Stimulated activated CD8-positive, alpha-beta memory T cell treated with anti-CD3 and anti-CD28 coated beads, Interleukin-2, amount 100 ng/mL, for 1 hour (primary cell): ENCODE measurements at places on chromosomes 12 and 14.

DNA sequence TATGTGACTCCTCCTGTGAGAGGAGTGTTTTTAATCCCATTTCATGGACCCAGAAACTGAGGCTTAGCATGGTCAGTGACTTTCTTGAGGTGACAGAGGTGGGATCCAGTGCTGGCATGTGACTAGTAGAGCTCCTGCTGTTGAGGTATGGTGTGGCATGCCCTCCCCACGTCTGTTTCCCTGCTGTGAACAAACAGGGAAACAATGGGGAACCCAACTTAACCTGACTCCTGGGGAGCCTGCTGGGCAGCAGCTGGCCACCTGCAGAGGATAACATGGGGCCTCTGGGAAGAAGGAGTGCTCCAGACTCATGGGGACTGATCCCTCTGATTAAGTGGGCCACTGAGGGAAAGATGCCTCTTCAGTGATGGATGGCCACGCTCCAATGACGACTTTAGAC, 114.0 kb downstream of the BEGAIN start:
- DNase-seq, result no peak

DNA sequence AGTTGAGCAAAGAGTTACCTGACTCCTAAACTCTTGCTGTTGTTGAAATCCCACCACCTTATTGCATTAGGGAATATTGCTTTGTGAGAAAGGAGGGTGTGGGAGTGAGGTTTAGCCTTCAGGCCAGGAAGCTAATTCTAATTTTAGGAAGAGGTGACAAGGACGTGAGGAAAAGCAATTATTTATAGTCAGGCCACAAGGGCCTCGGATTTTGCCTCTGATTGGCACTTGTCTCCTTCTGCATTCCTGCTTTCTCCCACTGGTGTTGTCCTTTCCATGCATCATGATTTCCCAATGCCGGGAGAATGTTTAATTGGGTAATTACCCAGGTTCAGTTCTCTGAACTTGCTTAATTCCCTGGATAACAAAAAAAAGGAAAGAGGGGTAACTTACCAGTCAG, 37.9 kb upstream of the SLC38A2 start:
- no peak for DNase-seq

DNA sequence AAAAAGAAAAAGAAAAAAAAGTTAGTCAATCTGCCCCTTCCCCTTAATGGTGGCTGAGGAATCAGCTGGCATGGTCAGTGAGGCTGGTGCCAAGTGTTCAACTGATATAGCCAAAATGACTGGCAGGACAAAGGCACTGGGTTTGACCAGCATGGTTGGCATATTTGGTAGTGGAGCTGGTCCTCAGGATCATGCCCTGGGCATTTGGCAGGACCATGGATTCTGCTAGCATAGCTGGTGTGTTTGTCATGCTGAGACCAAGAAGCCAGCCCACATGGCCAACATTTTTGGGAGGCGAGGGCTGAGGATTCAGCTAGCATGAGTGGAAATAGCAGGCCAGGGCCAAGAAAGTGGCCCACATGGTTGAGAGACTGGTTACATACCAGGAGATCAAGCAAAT, 136.5 kb downstream of the FBXL14 start:
- no peak for DNase-seq

DNA sequence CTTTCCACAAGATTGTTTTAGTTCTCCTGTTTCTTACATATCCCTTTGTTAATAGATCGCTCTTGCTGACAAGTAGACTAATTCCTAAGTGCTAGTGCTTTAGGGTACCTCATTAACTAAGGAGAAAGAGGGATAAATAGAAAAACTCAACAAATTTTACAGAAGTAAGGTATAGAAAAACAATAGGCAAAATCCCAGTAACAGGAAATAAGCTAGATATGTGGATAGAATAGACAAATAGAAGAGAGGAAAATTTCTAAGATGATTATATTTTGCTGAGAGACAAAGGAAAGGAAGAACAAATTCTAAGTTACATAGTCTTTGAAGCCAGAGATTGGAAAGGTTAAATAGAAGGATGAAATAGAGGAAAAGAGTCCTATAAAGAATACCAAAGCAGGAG, 1.0 kb downstream of the CD69 start:
- no peak for DNase-seq

GRCh38 chr12:93080452-93080851, 151.4 kb upstream of the EEA1 start:
- DNase-seq, result no peak
